Smooth muscle cell of the brain vasculature (primary cell): ENCODE measurements at places on chromosomes 2 and 18.

DNA sequence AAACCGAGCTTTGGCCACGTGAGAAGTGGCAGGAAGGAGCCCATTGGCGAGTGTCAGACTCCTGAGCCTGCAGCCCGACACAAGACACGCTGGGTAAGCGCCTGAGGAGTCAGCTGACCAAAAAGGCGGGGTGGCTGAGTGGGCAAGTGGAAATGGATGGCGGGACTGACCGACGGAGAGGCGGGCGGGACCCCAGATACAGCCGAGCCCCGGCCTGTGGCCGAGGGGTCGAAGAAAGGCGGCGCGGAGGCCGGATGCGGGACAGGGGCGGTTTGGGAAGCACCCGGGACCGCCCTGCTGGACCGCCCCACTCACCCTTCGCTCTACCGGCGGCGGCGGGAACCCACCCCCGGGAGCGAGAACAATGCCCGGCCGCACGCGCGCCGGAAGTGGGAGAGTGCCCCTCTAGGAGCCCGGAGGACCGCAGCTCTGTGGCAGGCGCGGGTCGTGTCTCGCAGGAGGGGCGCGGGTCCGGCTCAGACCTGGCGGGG lies 22.8 kb downstream of the ZSCAN30 start:
- DNase-seq: no peak

DNA sequence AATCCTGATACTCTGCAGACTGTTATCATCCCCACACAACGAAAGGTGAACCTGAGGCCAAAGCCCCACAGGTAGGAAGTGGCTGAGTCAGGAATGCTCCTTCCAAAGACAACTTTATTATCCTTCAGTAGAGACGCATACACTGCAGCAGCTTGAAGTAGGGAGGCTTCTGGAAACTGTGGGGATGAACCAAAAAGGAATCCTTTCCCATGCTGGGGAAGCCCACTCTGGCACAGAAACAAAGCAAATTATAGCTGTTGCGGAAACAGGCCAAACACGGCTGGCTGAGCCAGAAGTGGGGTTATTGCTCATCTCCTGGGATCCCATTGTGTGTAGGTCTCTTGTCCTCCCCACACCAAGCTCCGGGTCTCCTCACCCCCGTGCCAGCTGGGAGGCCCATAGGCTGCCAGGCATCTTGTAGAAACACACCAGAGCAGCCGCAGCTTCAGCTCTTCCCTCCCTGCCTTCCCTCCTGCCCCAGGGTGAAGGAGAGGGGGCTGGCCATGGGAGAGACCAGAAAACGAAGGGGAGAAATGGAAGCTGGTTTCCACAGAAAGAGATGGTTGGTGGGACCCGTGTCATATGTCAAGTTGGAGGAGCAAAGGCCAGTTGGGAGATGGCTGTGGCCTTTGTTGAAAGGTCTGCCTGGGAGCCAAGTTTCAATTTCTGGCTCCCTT lies 176.9 kb upstream of the NABP1 start:
- DNase-seq: no peak

- no peak for DNase-seq
Observed at GRCh38 chr2:205130111-205130829, 552.0 kb upstream of the NRP2 start.

DNA sequence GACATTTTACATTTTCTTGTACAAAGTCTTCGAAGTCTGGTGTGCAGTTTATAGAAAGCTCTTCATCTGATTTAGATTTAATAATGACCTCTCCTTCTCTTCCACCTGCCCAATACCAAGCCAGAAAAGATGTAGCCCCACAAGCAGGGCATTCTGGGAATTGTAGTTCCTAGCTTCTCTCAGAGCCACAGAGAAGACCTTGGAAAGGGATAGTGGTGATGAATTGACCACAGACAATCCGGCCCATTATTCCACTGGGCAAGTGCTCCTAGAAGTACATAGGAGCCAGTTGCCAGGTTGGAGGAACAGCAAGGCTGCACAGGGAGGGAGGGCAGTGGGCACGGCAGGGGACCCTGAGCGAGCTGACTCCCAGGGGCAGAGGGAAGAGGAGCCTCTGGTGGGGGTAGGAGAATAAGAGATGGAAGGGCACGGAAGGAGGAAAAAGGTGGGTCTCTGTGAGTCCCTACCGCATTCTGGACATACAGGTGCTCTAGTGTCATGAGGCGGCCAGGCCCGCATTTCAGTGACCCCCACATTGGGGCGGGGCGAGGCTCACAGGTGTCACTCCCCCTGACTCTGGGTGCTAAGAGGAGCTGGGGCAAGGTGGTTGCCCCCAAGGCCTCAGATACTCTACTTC lies 152.5 kb upstream of the HAAO start:
- no peak for DNase-seq

- DNase-seq: no peak
Observed at GRCh38 chr2:47676261-47676926, 106.6 kb upstream of the MSH6 start.

GRCh38 chr2:54641988-54642387 lies 81.5 kb upstream of the EML6 start:
- DNase-seq: no peak

DNA sequence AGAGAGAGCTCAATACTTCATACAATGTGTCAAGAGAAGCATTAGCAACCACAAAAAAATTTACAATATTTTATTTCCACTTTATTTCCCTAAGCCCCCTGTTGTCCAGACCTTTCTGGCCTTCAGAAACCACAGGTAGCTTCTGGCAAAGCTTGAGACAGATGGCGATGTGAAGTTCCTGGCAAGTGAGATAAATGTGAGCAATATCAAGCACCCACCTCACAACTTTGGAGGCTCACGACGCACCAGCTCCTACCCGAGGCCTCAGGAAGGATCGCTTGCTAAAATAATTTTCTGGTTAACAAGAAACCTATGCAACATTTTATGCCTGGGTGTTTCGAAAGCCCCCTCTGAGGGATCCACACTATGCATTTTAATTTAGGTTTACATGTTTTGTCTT lies 158.1 kb upstream of the CHAC2 start:
- no peak for DNase-seq

DNA sequence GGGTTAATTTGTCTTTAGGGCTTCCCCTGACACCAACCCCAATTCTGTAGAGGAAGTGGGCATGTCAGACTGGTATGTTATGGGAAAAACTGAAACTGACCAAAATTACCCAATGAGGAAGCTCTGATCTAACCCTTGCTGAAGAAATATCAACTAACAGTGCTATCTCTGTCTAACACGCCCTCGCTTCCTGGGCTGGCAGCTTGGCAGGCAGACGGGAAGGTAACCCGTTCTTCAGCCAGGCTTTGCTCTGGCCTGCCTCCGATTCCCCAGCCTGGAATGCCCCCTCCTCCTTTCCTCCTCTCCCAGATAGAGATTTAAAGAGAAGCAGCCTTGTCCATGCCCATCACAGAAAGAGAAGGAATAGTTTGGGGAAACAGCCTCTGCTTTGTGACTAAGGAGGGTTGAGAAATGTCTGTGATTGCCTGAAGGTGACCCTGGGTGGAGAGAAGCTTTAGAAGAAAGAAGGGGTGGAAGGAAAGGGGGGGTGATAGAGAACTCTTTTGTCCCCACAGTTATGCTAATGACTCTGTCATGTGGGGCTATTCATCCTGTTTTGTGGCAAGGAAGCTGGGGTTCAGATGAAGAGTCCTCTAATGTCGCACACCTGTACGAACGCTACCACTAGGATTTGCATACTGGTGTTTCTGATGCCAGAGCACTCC lies 15.4 kb downstream of the HK2 start:
- no peak for DNase-seq
